ENCODE measurements at places on chromosomes 1 and 21.
A peak's percentile ranks its signal among the peaks of the same experiment; 100 is the strongest.

DNA sequence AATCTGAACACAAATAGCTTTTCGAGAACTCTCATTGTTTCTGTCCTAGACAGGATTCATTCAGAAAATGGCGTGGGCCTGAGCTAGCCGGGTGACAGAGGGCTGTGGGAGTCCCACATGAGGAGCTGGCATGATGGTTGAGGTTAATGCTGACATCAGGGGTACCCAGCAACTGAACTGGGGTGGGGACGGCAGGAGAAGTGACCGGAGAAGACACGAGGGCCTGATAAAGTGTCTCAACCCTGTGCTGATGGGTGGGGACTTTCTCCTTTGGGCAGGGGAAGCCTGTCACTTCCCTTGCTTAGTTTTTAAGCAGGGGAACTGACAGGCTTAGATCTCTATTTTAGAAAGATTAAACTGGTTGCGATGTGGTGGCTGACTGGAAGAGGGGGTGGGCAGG, 14.6 kb downstream of the CHIT1 start:
- DNase-seq = no peak

- no peak for DNase-seq
These were observed 1095.0 kb upstream of the B3GALT2 start for GRCh38 chr1:194281376-194281775.

DNA sequence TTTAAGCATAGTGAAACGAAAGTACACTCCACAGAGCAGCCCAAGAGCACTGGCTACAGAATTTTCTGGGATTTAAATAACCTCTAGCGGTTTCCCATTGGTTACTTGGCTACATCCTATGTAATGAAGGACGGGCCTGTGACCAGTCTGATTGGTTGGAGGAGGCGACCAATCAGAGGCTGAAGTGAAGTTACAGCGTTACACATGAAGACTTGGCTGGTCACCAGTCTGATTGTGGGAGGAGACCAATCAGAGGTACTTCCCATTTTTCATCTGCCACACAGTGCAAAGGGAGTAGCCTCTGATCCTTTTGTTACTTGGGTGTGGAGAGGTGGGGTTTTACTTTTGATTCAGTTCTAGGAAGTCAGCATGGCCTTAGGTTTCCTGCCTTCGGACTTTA, 142.7 kb upstream of the SERTAD4 start:
- no peak for DNase-seq

DNA sequence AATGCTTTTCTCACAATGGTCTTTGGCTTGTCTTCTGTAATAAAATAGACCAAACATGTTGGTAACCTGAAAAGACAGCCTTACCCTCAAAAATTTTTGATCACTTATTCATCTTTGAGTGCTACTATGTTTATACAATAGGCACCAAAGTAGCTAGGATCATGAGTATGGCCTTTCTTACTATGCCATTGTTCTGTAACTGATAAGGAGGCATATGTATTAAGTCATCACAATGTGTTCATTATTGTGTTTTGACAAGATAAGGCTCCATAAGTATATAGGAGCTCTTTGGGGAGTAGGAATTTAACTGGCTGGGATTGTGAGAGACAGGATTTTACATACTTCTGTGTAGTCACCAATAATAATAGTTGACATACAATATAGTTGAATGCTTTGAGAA, 675 bp downstream of the TMCO2 start:
- DNase-seq = peak; percentile 24

DNA sequence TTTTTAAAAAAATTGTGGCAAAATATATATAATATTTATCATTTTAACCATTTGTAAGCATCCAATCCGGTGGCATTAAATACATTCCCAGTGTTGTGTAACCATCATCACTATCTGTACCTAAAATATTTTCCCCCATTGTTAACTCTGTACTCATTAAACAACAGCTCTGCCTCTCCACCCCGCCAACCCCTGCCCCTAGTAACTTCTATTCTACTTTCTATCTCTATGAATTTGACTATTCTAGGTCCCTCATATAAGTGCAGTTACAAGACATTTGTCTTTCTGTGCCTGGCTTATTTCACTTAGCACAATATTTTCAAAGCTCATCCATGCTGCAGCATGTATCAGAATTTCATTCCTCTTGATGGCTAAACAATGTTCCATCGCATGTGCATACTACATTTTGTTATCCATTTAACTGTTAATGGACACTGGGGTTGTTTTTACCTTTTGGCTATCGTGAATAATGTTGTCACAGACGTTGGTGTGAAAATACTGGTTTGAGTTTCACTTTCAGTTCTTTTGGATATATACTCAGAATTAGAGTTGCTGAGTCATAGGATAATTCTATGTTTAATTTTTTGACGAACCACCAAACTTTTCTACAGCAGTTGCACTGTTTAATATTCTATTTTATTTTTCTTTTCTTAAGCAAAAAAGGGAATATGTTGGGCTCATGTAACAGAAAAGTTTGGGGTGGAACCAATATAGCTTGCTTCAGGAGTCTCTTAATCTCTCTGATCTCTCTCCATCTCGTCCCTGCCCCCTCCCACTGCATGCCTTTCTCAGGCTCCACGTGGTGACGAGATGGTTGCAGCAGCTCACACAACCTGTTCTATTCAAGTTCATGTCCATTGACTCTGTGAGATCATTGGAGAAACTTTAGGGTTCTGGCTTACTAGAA, 25.2 kb upstream of the RCAN1 start:
- no peak for DNase-seq

DNA sequence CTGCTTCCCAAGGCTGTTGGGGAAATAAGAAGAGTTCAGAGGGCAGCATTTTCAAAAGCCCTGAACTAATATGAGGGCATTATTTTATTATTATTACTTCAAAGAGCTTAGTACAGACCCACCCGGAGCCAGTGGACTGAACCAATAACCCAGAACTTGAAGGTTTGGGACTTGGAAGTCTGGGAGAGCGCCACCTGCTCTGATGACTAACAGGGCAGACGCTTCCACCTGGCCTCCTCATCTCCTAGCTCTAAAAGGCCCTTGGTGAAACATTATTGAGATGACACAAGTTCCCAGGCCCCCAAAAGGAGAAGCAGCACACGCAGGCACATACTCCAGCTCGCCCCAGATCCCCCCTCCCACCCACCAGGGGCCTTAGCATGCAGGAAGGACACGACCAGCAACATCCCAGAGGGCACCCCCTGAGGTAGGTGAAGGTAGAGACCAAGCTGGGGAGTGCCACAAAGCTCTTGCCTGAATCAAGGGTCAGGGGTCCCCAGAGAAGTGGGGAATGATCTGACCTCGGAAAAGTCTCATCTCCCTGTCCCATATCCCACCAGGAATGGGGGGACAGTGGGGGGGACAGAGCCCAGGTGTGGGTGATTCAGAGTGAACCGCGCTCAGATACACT, 1.3 kb downstream of the DLGAP3 start:
- no peak for DNase-seq
